Left renal cortex interstitium (tissue), 4 donors: ENCODE measurements at places on chromosomes 5 and 9. TPM values are rescaled to one million over a fixed set of nuclear protein-coding genes. Genes with fewer than 3 reads are reported as not detected.

The PTTG1 gene
- 66.6 TPM for polyA plus RNA-seq

GRCh38 chr9:27462434-27462833 lies 61.7 kb upstream of the IFNK start:
- DNase-seq = no peak

The MEGF10 gene
- 0.92 TPM for polyA plus RNA-seq

- DNase-seq = no peak
These were observed 13.9 kb upstream of the GPX8 start for GRCh38 chr5:55146080-55146479.

The CER1 gene
- polyA plus RNA-seq = 1.8 TPM

GRCh38 chr9:8157683-8158324 lies 358.2 kb upstream of the DMAC1 start:
- no peak for DNase-seq

The HRH2 gene
- 2.5 TPM for polyA plus RNA-seq

DNA sequence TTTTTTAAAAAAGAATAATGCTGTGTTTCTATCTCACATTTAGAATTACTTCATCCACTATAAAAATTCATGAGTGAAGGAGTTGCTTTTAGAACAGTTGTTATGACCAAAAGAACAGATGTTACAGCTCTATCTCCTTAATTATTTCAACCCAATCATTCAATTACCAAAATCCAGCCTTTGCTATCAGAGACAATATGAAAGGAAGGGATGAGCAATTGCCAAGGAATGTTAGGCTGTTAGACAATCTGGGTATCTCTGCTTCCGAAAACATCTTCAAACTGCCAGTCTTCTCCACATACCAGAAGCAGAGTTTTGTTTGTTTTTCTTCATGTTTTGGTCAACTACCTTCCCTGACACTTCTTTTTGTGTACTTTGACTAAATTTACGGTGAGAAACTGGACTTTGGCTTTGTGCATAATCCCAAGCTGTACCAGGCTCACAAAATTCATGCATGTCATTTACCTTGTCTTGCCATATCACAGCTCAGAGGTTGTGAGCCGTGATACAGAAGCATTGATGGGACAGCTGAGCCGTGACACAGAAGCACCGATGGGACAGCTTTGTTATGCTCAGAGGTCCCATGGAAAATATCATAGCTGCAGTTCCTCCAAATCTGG lies 405.5 kb downstream of the KIF4B start:
- no peak for DNase-seq

- DNase-seq = no peak
These were observed 22.0 kb downstream of the MAP3K1 start for GRCh38 chr5:56837381-56837780.

The LIFR gene
- 74.3 TPM for polyA plus RNA-seq

- no peak for DNase-seq
These were observed 21.7 kb upstream of the TCOF1 start for GRCh38 chr5:150335778-150336177.

- DNase-seq = no peak
These were observed at the start of gene TNFSF8 for GRCh38 chr9:114930056-114930812. TSS of gene TNFSF8 (minus strand) at chr9:114930591. CDS start at chr9:114930303, 288 bp downstream.

DNA sequence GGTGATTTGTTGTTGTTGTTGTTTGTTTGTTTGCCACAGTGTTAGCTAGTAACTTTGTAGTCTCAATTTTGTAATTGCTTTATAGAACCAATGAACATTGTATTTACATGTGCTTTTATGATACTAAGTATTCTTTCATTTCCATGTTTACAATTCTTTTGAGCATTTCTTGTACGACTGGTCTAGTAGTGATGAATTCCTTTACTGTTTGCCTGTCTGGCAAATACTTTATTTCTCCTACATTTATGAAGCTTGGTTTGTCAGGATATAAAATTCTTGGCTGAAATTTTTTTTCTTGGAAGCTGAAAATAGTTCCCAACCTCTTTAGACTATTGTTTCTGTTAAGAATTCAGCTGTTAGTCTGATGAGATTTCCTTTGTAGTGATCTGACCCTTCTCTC lies 55.6 kb upstream of the SNCAIP start:
- DNase-seq = no peak

The MEGF9 gene
- 20.9 TPM for polyA plus RNA-seq

DNA sequence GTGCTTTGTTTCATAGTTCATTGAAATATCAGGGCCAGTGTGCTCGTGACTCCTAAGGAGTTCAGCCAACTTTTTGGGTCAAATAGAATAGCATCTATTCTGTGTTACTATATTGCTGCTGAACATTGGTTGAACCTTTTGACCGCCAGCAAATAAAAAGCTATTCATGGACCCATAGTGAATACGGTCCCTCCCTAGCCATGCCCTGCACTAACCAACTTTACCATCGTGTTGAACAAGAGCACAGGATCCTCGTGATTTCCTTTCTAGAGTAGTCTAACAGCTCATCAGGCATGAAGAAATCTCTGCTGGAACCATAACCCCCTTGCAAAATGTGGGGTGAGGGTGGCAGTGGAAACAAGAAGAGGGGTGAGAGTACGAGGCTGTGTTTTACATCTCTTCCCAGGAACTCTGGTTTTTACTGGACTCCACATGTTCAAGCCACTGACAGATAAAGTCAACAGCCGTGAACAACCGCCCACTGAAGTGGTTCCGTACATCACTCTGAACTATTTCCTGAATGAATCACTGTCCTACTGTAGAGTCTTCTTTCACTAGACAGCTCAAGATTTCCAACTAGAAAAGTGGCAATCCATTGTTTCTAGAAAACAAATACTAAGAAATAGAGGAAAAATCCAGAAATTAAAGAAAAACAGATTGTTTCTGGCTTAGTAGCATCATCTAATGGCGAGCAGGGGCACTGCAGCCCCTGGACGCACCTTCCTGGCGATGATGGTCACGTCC lies 70.1 kb upstream of the SPATA31E1 start:
- no peak for DNase-seq

GRCh38 chr5:33115467-33115866 lies 325.3 kb upstream of the TARS1 start:
- no peak for DNase-seq

DNA sequence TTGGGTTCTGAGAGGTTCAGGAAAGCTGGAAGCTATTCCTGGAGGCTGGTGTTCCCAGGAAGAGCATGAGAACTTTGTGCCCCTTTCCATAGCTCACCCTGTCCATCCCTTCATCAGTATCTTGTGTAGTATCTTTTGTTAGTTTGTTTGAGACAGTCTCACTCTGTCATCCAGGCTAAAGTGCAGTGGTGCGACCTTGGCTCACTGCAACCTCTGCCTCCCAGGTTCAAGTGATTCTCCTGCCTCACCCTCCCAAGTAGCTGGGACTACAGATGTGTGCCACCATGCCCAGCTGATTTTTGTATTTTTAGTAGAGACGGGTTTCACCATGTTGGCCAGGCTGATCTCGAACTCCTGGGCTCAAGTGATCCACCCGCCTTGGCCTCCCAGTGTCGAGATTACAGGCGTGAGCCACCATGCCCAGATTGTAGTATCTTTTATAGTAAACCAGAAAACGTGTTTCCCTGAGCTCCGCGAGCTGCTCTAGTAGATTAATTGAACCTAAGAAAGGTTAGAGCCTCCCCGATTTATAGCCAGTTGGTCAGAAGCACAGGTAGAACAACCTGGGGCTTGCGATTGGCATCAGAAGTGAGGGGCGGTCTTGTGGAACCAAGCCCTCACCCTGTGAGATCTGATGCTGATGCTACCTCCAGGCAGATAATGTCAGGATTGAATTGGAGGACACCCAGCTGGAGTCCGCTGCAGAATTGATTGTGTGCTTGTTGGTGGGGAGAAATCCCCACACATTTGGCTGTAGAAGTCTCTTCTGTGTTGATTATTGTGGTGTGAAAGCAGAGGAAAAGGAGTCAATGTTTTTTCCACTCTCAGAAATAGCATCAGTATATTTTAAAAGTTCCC lies 32.3 kb downstream of the ATP6V0E1 start:
- no peak for DNase-seq

GRCh38 chr5:160188141-160189015 lies 40.9 kb upstream of the FABP6 start:
- no peak for DNase-seq
